T-helper 17 cell (primary cell): ENCODE measurements at places on chromosomes 5 and 9. TPM values are rescaled to one million over a fixed set of nuclear protein-coding genes. Genes with fewer than 3 reads are reported as not detected.

- DNase-seq: no peak
Observed at GRCh38 chr5:34604119-34604675, 51.9 kb upstream of the RAI14 start.

DNA sequence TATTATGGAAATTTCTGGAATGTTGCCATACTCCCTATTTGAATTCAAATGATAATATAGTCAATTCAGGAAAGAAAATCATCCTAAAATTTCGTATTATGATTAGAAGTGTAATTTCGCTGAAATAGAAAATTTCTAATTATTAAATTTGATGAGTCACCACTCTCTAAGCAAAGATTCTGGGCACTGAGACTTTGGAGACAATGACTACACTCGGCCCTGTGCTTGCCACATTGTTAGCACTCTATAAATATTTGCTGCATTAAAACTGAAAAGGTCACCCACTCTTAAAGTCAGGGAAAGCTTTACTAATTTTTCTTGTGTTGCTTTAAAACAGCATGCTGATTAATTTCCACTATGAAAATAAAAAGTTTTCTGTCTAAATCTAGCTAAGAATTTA lies 240.3 kb downstream of the TLE4 start:
- DNase-seq: no peak

- DNase-seq: no peak
Observed at GRCh38 chr9:136525841-136526499, 19.9 kb downstream of the NOTCH1 start.

GRCh38 chr5:56259002-56259511 lies 25.9 kb upstream of the ANKRD55 start:
- no peak for DNase-seq

DNA sequence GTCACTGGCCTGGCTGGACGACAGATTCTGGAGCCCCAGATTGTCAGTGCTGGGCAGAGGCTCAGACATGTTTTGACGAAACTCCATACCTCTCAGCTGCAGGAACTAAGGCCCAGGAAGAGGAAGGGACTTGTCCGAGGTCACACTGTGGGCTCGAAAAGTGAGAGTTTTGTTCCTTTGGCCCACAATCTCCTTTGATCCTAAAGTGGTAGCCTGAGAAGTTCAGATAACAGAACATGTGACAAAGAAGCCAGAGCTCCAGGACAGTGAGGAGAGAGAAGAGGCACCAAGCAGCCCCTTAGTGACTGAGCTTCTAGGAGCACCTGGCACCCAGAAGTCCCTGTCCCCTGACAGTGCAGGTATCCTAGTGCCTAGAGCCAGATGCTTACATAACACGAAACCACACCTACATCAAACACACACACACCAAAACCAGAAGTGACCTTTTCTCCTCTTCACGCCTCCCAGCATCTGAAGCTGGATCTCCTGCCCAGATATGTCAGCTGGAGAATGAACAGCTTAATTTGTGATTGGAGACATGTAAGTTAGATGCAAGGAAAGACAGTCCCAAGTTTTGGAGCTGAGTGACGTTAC lies 88.9 kb downstream of the ADRB2 start:
- no peak for DNase-seq

DNA sequence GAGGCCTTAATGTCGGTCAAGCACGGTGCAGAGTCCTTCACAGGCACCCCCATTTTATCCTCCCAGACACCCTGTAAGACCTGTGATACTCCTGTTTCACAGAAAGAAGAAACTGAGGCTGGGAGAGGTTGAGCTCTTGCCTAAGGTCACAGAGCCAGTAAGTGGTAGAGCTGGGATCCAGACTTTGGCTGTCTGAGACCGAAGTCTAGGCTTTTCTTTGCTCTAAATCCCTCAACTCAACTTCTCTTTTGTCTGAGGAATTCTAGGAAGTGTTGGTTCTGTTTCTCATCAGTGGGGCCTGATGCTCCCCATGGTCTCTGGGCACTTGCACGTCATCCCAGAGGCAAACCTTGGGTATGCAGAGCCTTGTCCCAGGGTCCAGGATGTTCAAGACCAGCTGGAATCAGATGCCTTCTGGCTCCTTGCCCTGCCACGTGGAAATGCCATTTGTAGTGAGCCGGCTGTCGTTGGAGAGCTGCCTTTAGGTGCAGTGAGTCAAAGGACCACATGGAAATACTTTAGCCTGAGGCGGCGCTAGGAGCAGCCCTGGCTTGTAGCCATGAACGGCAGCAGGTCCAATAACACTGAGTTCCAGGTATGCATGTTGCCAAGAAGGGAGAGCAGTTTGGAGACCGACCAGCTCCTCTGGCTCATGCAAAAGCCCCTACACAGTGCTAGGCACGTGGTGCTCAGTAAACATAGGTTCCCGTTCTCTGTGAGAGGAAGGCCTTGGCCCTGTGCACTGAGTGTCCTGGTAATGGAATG lies 9.2 kb downstream of the DCANP1 start:
- DNase-seq: no peak

DNA sequence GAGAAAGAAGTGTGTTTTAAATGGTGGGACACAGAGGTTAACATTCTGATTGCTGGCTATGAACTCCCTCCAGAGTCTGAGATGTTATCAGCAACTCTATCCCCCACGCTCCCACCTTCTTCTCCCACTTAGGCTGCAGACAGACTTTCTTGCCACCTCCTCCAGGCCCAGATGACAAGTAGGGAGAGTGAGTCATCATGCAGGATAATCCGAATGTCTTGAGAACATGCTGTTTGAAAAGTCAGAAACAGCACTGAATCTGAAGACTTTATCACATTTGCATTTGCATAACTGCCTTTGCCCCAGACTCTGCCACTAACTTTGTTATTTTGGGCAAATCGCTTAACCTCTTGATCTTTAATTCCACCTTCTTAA lies 139.8 kb downstream of the ESM1 start:
- DNase-seq: no peak

The SHROOM1 gene
- total RNA-seq: not detected

The PCAT7 gene
- not detected for total RNA-seq
